ENCODE measurements at places on chromosomes 4 and X. TPM values are rescaled to one million over a fixed set of nuclear protein-coding genes. Genes with fewer than 3 reads are reported as not detected.

The FAM241A gene
- 0.22 TPM for total RNA-seq

DNA sequence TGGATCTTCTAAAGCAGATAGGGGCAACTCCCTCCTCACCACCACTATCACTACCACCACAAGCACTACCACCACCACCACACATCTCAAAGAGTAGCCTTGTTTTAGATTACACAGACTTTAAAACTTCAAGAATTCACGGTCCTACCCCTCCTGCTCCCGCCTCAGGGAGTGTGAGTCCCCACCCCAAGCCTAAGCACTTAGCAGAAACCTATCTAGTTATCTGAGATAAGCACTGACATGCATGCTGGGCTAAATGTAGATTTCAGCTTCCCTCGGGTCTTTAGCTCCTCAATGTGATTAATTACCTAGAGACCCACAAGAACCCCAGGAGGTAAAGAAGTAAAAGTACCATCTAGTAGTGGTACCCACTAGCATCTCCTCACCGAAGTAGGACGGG is 775 bp downstream of the AMOT start:
- no peak for DNase-seq

DNA sequence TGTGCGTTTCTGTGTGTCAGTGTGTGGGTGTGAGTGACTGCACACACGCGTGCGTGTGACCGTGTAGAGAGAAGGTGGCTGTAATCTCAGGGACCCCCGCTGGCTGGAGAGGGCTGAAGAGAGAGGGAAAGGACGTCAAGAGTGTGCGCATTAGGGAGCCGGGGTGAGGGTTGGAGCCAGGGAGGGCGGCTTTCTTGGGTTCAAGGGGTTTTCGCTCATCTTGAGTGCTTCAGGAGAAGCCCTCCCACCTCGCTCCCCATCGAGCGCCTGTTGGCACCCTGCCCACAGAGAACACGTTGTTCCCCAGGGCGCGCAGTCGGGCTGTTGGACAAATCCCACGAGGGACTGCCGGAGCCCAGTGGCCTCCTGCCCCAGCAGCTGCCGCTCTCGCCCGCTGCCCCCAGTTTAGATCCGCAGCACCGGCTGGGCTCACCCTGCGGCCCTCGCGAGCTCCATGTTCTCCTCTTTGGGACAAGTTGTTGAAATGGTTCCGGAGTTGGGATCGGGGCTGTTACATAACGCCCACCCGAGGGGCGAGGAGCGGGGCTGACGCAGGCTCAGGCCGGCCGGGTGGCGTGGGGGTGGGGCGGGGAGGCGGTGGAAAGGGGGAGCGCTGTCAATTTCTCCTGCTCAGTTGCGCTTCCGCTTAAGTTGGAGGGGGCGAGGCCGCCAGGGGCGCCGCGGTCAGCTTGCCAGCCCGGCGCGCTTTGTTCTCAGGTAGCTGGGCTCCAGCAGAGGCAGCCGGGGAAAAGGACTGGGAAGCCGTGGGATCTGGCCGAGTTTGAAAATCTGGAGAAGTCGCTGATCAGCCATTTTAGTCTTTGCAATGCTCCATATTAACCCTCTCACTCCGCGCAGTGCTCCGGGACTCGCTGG is 1.6 kb downstream of the GRIA2 start:
- DNase-seq = peak; percentile 51

GRCh38 chr4:84683064-84683850 is 100.3 kb downstream of the CDS1 start:
- DNase-seq = no peak

DNA sequence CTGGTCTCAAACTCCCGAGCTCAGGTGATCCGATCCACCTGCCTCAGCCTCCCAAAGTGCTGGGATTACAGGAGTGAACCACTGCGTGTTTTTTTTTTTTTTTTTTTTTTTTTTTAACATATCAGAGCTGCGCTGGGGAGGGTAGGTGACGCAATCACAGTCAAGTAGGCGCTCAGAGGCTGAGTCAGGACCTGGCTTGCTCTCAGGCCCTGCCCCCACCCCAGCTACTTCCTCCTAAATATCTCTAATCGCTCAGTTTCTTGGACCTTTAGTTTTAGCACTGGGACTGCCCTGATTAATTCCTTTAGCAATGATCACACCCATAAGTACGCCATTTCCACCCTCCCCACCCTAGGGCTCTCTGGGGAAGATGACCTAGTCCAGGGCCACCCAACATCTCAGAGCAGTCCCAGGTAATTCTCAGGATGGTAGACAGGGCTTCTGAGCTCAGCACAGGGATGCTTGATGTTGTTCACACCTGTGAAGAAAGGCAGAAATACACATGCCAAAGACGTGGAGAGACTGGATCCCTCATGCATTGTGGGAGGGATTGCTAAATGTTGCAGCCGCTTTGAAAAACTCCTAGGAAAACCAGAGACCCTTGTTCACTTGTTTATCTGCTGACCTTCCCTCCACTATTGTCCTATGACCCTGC is 50.2 kb downstream of the DDX3X start:
- no peak for DNase-seq

The SCML2 gene
- 7.1 TPM for total RNA-seq

DNA sequence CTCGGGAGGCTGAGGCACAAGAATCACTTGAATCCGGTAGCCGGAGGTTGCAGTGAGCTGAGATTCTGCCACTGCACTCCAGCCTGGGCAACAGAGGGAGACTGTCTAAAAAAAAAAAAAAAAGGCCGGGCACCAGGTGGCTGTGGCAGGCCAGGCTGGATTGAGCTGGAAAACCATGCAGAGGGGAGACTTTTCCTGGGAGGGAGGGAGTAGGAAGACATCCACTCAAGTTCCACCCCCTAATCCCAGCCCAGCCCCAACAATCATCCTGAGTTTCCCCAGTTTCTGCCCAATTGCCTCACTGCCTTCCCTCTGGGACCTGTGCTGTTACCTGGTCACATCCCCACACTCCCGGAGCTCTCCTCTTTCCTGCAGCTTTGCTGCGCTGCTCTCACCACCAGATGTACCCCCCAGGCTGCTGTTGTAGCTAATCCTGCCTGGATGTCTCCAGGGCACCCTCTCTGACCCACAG is 9.0 kb upstream of the TSPYL2 start:
- no peak for DNase-seq

The CT45A6 gene
- not detected for total RNA-seq

- DNase-seq = no peak
Measured at GRCh38 chrX:13050151-13050550, 5.7 kb upstream of the FAM9C start.

The PRR32 gene
- total RNA-seq = not detected

The TIGD2 gene
- 9.8 TPM for total RNA-seq

DNA sequence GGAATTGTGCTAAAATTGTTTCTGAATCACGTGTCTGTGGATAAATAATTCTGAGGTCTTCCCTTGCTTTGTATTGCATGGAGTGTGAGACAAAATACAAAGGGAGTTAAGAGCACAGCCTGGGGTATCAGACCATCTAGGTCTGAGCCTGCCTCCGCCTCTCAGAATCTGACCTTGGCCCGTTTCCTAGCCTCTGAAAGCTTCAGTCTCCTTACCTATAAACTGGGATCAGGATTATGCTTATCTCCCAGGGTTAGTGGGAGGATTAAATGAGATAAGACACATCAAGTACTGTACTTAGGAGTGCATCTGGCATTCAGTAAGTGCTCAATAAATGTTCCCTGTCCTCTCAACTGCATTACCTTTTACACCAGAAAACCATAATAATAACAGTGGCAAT is 140.6 kb upstream of the TENM3 start:
- no peak for DNase-seq

GRCh38 chr4:7232061-7232650 is 39.8 kb downstream of the SORCS2 start:
- DNase-seq = no peak
